ENCODE measurements at places on chromosomes 6 and 20. TPM values are rescaled to one million over a fixed set of nuclear protein-coding genes. Genes with fewer than 3 reads are reported as not detected.

The FAM217A gene
- polyA plus RNA-seq: 0.31 TPM

The POPDC3 gene
- polyA plus RNA-seq: 0.68 TPM

The AHI1 gene
- 7.5 TPM for polyA plus RNA-seq

The NEURL2 gene
- 4.6 TPM for polyA plus RNA-seq

The PTCHD4 gene
- not detected for polyA plus RNA-seq

The GPX5 gene
- polyA plus RNA-seq: not detected

The C20orf144 gene
- 0.05 TPM for polyA plus RNA-seq

The HLA-F gene
- 43.4 TPM for polyA plus RNA-seq

The TM9SF4 gene
- polyA plus RNA-seq: 19.2 TPM

The SLC24A3 gene
- 0.86 TPM for polyA plus RNA-seq

The CCN2 gene
- polyA plus RNA-seq: 184 TPM

The SLC17A9 gene
- polyA plus RNA-seq: 4.8 TPM

The FOXS1 gene
- 0.22 TPM for polyA plus RNA-seq

The SALL4 gene
- polyA plus RNA-seq: 0.03 TPM

The KHDC1L gene
- not detected for polyA plus RNA-seq

The IL20RA gene
- 1.0 TPM for polyA plus RNA-seq

The CAPN11 gene
- polyA plus RNA-seq: 0.24 TPM

The BPIFB4 gene
- polyA plus RNA-seq: 0.12 TPM

The CPXM1 gene
- 56.0 TPM for polyA plus RNA-seq

The RALGAPA2 gene
- 12.3 TPM for polyA plus RNA-seq

The SLC17A2 gene
- not detected for polyA plus RNA-seq

The L3MBTL1 gene
- 2.9 TPM for polyA plus RNA-seq

The UST gene
- polyA plus RNA-seq: 17.9 TPM

The ARG1 gene
- 10.7 TPM for polyA plus RNA-seq

The CCM2L gene
- polyA plus RNA-seq: 1.8 TPM

The PTPRT gene
- 0.30 TPM for polyA plus RNA-seq

The CLIC5 gene
- 0.78 TPM for polyA plus RNA-seq

The DDO gene
- polyA plus RNA-seq: 1.8 TPM

The CST5 gene
- not detected for polyA plus RNA-seq

The GPR6 gene
- polyA plus RNA-seq: not detected

The EYA4 gene
- polyA plus RNA-seq: 0.90 TPM

The PPP2R5D gene
- 31.5 TPM for polyA plus RNA-seq

The PSORS1C1 gene
- polyA plus RNA-seq: 2.0 TPM

The SLC32A1 gene
- polyA plus RNA-seq: not detected

The C2 gene
- polyA plus RNA-seq: 20.4 TPM

The PPP1R18 gene
- 102 TPM for polyA plus RNA-seq

The RPS10 gene
- 2,333 TPM for polyA plus RNA-seq

The SPAG4 gene
- 3.2 TPM for polyA plus RNA-seq

The TBP gene
- polyA plus RNA-seq: 5.2 TPM

The BEND6 gene
- polyA plus RNA-seq: 0.27 TPM

The FKBP1A gene
- 353 TPM for polyA plus RNA-seq

The PREX1 gene
- polyA plus RNA-seq: 3.3 TPM

The TTI1 gene
- polyA plus RNA-seq: 10.9 TPM

The TMEM170B gene
- 3.3 TPM for polyA plus RNA-seq

The CTAGE9 gene
- 0.02 TPM for polyA plus RNA-seq

The KCNK5 gene
- polyA plus RNA-seq: 1.0 TPM

The L3MBTL3 gene
- 3.6 TPM for polyA plus RNA-seq

The LAMA4 gene
- 70.6 TPM for polyA plus RNA-seq
